CD4-positive, alpha-beta T cell treated with Interleukin-21 for 1 hour (primary cell): ENCODE measurements at places on chromosomes 11 and 22.

GRCh38 chr22:39565414-39565944 is 5.1 kb upstream of the CACNA1I start:
- DNase-seq, result no peak

DNA sequence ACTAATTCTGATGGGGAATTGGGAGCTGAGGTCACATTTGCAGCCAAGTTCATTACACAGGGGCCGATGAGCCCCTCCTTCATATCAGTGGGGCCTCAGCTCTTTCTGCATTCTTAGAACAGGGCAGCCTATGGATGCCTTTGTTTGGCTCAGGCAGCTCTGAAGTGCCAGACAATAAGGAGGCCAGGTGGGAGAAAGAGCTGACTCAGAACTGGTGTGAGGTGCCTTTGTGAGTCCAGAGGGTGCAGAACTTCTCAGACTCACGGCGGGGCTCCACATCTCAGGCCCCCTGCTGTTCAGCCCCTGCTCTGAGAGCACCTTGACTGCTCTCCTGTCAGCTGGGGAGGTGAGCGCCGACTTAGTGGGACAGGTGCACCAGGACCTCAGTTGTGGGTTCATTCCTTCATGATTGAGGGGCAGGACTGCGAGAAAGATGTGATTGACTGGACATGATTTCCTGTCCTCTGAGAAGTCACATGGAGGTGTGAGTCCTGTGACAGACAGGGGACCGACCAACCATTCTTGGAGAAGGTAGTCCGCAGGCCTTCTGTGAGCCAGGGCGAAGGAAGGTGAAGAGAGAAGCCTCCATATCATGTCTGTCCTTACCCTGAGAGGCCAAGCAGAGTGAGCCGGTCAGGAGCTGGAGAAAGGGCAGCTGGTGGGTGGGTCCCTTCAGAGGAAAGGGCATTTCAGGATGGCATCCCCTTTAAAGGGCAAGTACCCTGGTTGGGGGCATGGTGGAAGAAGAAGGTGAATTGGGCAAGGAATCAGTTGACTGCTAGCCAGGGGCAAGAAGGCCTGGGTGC is 245.0 kb upstream of the TBCEL start:
- DNase-seq, result no peak

DNA sequence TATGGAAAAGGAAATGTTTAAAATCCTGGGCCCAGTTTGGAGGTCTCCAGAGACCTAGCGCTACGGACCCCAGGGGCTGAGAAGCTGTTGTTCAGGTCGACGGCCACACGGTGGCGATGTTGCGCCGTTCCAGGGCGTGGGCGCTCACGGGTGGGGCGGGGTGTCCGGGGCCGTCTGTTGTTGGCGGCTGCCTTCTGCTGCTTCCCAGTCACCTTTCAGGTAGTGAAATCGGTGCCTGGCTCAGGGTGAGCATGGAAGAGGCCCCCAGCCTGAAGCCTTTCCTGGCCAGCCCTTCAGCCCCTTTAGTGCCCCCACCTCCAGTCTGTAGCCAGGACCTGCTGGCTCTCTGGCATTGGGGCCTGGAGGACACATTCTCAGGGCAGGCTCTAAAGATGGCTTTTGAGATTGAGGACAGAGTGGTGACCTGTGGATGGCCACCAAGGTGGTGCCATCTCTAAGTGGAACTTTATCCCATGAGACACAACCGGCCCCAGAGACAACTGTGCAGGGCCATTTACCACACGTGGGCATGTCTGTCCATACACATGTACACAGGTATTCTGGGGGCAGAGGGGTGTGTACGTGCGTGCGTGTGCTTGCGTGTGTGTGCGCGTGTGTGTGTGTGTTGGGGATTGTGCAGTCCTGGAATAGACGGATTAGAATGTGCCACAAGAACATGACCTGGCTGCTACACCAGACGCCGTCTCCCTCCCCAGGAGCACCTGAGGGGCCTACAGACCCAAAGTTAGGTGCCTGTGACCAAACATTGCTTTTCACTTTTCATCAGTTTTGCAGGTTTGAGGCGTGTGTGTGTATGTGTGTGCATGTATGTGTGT is 53.8 kb downstream of the ST14 start:
- DNase-seq, result peak; percentile 61

GRCh38 chr11:21414953-21415352 is 745.6 kb downstream of the NELL1 start:
- no peak for DNase-seq

- no peak for DNase-seq
These were observed 15.1 kb downstream of the CRELD2 start for GRCh38 chr22:49933236-49934159.

DNA sequence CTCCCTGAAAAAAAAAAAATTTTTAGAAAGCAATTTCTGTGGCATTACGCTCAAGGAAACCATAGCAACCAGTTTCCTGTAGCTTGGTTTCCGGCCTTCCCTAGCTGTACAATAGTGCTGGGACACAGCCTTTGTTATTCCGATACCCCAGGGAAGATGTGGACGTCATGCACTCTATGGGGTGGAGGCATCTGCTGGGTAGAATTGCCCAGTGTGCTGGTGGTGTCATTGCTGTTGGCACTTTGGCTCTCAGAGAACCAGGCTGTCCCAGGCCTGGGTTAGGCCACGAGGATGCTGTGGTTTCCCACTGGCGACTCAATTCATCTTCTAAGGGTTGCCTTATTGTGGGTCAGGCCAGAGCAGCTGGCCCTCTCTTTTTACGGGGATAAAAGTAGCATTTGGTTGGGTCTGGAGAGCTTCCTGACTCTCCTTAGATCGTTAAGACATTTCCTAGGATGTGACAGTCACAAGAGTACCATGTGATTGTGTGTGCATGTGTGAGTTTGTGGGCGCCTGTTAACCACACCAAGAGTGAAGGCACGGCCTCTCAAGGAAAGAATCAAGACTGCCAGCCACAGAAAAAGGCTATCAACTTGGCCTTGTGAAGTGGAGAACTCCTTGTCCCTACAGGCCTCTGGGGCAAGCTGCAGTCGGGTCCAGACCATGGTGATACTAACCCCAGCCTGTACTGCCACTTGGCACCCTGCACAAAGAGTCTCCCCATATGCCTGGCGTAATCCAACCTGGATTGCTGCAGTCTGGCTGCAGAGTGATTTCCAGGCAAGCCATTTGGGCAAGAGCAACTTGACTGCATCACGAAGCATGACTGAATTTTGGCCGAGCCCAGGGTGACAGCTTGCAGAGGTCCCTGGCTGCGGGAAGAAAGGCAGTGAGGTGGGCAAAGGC is 35.9 kb upstream of the NAV2 start:
- DNase-seq, result no peak

DNA sequence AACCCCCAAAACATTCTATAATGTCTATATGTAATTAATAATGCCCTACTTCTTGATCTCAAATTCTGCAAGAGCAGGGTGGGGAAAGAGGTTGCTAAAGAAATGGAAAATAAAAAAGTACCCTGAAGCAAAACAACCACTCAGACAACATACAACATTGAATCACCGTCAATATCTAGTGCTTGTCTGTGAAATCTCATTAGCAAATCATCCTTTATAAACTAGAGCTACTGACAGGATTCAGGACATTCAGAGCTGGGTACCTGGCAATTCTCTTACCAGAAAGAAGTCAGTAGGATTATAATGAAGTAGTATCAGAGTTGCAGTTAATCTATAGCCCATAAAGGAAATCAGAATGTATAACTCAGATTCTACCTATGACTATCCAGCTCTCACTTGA is 143.2 kb downstream of the CADM1 start:
- DNase-seq, result no peak

DNA sequence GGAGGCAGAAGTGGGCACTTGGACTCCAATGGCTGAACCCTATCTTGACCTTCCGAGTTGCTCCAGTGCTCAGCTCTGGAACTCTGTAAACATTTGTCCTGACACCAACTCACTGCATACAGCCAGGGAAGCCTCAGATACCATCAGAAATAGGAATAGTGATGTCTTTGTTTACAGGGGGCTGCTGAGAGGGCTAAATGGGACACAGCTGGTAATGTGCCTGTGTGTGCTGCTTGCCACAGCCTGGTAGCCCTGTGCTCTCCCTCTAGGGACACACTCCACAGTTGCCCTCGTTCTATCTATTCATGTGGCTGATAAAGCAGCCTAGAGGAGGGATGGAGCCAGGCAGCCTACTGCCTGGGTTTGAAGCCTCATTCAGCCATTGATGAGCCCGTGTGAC is 559.8 kb downstream of the MIAT start:
- no peak for DNase-seq
